Activated CD4-positive, alpha-beta T cell treated with anti-CD3 and anti-CD28 coated beads for 36 hours (primary cell): ENCODE measurements at places on chromosomes 11 and 22.

- DNase-seq = no peak
Measured at GRCh38 chr22:33515795-33516194, 404.5 kb downstream of the LARGE1 start.

DNA sequence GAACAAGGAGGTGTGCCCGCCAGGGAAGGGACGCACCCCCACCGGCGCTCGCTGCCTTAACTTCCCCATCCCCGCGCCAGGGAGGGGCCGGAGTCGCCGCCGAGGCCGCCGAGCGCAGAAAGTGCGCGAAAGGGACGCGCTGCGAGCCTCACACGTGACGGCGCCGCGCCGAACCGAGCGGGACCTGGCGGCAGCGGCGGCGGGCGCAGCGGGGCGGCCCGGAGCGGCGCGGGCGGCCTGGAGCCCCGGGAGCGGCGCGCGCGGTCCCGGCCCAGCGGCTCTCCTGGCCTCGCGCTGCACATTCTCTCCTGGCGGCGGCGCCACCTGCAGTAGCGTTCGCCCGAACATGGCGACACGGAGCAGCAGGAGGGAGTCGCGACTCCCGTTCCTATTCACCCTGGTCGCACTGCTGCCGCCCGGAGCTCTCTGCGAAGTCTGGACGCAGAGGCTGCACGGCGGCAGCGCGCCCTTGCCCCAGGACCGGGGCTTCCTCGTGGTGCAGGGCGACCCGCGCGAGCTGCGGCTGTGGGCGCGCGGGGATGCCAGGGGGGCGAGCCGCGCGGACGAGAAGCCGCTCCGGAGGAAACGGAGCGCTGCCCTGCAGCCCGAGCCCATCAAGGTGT lies at the start of gene SORL1:
SORL1 (plus strand) TSS at position 329 of the 623 bp plus-strand sequence; CDS start at position 347, 18 bp downstream.
- peak; percentile 89 for DNase-seq

DNA sequence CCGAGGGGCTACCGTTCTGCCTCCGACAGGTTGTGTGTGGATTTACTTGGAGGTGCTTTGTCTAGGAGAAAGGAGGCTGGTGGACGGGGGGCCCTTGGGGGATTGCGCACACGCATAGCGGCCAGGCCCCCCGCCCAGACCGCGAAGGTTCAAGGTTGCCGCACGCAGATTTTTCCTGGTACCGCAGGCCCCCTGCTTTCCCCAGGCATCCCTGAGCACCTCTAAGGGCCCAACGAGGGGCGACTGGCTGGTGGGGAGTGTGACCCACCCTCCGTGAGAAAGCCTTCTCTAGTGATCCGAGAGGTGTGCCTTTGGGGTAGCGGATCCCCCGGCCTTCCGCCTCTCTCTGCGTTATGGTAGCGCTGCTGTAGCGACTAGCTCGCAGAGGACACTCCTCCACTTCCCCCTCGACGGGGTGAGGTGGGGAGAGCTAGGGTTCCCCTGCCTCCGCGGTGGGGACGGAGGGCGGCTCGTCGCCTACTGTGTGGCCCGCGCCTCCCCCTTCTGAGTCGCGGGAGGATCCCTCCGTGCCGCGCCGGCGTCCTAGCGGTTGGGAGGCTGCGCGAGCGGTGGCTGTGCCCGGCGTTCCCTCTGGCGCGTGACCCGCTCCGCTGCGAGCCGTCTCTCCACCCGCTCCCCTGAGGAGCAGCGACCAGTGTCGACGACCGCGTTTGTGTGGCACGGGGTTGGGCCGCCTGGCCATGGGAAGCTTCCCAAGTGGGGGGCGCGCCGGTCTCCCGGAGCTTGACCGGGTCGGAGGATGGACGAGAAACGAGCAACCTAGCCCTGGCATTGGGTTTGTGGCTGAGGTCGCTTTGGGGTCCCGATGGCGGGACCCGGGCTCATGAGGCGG lies 3900.0 kb upstream of the OR11H1 start:
- no peak for DNase-seq

- no peak for DNase-seq
Measured at GRCh38 chr11:77842441-77843121, 21.6 kb downstream of the AAMDC start.

- no peak for DNase-seq
Measured at GRCh38 chr11:61715867-61716266, 35.7 kb downstream of the DAGLA start.

DNA sequence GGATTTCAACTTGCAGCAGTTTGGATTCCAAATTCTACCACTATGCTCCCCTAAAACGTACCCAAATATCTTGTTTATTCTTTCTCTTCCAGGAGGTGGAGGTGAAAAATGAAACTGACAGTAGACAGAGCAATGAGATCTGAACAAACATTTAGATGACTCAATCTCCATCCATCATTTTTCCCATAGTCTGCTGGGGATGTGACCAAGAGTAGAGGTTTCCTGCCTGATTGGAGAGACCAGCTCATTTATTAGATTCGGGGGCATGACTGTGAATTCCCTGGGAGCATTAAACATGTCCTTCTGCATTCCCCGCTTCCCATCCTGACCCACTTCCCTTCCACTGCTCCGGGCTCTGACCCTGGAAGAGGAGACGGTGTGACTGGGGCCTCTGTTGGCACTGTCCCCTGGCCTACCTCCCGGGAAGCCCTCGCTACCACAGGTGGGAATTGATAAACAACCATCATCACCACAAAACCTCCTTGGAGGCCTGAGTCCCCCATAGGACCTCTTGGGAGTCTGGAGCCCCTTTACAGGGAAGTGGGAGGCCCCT lies 20.3 kb downstream of the DKK3 start:
- DNase-seq = no peak

DNA sequence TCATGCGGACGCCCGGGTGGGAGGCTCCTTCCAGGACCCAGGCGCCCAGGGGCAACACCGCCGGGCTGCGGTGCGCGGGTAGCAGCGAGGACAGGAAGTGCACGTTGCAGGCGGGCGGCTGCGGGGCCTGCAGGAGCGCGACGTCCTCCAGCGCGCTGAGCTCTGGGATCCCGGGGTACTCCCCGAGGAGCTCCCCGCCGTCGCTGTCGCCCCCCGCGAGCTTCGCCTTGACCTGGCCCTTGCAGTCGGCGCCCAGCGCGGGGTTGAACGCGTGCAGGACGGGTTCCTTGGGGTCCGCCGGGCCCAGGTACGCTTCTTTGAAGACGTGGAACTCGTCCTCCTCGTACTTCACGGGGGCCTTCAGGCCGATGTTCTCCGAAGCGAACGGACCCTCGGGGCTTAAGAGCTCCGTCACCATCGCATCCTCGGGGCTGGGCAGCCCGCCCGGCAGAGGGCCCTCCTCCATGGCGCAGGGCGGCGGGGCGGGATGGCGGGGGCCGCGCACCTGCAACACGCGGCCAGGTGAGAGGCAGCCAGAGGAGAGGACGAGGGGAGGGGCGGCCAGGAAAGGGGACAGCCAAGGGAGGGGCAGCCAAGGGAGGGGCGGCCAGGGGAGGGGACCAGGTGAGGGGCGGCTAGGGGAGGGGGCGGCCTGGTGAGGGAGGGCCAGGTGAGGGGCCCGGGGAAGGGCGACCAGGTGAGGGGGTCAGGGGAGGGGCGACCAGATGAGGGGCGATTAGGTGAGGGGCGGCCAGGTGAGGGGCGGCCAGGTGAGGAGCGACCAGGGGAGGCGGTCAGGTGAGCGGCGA lies 921 bp downstream of the TESMIN start:
- peak; percentile 34 for DNase-seq

- DNase-seq = no peak
Measured at GRCh38 chr11:115263799-115264656, 240.2 kb downstream of the CADM1 start.

DNA sequence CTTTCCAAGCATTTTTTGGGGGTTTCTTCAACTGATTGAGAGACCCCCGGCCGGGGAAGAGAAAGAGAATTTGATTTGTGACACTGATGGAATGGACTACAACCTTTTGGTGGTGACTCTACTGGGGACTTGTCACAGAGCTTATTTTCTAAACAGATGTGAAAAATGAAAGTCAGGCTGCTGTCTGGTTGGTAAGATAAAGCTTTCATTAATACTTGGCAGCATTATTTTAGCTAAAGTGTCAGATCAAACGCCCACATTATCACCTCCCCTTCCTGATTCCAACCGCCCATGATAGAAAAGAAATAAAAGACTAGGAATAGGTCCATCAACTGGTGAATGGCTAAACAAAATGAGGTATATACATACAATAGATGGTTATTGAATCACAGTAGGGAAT lies 45.6 kb upstream of the EHF start:
- no peak for DNase-seq

GRCh38 chr11:103871923-103872551 lies 164.4 kb upstream of the DDI1 start:
- DNase-seq = no peak

GRCh38 chr11:84581083-84581482 lies 1046.1 kb downstream of the DLG2 start:
- DNase-seq = no peak

DNA sequence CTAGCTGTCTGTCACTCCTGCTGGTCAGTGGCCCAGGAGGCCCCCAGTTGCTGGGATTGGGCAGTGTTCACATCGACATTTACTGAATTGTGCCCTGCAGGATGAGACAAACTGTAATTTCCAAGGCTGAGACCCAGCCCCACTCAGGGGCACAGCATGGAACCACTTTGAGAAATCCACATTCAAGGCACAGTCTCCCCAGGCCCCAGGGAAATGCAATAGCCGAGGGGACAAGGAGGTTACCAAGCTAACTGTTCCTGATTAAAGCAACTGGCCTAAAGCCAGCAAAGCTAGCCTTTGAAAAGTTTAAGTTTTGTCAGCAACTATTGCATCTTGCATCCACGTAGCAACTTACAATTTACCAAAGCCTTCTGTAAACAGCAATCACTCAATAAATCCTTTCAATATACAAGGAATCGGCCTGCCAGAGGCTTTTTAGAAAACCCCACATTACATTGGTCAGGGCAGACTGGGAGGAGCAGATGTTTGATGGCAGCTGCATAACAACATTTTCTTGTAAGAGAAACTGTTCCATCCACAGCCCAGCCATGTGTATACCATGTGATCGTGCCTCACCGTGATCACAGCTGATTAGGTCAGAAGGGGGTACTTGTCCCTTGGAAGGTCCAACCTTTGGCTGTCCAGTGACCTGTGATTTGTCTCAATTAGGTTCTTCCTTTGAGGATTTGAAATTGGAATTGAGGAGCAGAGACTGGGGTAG lies 103.9 kb downstream of the TENM4 start:
- DNase-seq = no peak

- DNase-seq = peak; percentile 78
Measured at GRCh38 chr22:35629406-35630216, 12.5 kb upstream of the MB start.

GRCh38 chr22:29977107-29977506 lies 94.1 kb downstream of the MTMR3 start:
- DNase-seq = no peak

- peak; percentile 16 for DNase-seq
Measured at GRCh38 chr22:44595841-44596341, 97.9 kb upstream of the RTL6 start.

DNA sequence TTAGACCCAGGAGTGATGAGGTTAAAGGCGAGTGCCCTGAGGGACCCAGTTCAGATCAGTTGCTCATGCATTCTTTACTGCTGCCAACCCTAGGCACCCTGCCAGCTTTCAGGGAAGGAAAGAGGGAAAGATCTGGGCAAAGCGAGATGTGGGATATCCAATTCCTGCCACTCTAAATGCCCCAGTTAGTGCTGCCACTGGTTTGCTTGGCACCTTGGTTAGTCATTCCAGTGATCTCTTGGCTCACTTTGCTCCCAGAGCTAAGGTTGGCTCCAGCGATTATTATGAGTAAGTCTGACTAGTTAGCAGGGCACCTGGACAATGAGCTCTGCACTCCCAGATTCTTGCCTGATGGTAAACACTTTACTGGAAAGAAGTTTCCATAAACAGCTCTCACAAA lies 85.0 kb downstream of the INSC start:
- DNase-seq = no peak

DNA sequence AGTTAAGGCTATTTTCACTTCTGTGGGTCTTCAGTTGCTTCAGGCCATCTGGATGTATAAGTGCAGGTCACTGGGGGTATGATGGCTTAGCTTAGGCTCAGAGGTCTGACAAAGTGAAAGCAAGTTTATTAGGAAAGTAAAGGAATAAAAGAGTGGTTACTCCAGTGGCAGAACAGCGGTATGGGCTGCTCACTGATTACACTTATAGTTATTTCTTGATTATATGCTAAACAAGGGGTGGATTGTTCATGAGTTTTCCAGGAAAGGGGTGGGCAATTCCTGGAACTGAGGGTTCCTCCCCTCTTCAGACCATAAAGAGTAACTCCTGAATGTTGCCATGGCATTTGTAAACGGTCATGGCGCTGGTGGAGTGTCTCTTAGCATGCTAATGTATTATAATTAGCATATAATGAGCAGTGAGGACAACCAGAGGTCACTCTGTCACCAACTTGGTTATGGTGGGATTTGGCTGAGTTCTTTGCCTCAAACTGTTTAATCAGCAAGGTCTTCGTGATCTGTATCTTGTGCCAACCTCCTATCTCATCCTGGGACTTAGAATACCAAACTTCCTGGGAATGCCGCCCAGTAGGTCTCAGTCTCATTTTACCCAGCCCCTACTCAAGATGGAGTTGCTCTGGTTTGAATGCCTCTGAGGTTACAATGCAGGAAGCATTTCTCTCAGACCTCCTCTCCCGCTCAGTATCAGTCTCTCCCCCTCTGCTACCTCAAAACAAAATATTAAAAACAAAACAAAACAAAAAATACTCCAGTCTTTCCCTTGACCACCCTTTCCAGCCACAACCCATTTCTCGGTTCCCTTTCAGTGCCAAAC lies 106.6 kb upstream of the SLC22A12 start:
- no peak for DNase-seq

DNA sequence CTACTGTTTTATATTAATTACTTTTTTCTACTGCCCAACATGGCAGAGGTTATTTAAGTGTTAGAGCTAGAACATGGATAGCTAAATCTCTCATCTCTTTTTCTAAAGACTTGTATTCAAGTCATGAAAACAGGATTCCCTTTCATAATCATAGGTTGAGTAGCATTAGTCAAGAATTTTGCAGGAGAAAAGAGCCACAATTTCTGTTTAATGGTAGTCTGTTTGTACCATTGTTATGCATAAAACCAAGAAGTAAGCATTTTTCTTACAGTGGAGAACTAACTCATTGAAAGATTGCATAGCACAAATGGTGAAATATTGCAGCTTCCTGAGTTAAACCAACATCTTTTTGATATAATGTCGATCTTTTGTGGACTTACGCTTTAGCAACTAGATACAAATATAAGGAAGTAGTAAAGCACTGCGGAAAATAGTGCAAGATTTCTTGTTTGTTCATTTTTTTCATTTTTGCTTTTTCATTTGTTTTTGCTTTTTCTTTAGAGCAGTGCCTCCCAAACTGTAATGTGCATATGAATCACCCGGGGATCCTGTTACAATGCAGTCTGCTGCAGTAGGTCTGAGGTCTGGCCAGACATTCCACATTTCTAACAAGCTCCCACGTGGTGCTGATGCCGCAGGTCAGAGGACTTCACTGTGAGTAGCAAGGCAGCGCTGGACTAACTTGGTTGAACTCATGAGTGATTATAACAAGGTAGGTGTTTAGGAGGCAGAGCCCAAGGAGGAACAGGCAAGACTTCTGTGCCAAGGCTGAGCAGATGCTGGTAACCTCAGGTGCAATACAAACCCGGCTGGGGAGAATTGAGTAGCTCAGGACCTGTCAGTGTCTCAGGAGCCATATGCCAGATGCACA lies 4.6 kb downstream of the ETS1 start:
- DNase-seq = peak; percentile 37

- DNase-seq = no peak
Measured at GRCh38 chr11:4514196-4514595, 30.8 kb upstream of the OR52M1 start.
